ENCODE measurements at places on chromosomes 12 and 14.

DNA sequence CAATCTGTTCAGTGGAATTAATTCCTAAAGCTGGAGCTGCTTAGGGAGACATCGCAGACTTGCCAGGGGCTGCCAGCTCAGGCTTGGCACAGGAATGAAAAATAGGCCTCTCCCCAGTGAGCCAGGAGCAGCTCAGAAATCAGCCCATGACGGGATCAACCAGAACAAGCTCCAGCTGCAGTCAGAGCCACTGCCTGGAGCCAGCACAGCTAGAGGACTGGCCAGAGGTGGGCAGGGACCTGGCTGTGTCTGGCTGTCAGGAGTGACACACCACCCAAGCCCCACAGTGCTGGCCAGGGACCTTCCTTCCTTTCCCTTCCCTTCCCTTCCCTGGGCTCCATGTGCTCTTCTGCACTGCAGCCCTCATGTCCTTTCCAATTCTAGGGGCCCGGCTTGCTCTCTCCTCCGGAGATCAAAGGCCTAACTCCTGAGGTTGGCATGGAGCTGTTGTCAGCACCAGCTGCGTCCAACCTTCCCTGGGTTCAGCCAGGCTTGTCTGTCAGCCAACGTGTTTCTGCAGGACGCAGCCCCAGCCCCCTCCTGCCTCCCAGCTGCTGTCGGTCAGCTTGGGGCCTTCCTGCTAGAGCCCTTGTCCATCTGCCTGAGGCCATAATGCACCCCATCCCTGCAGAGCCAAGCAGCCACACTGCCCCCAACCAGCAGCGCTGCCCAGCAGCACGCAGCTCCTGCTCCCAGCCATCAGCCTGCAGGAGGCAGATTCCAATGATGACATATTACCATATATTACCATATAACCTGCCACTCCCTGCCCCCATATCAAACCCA lies 149.3 kb downstream of the CALM1 start:
- DNase-seq: peak; percentile 91

DNA sequence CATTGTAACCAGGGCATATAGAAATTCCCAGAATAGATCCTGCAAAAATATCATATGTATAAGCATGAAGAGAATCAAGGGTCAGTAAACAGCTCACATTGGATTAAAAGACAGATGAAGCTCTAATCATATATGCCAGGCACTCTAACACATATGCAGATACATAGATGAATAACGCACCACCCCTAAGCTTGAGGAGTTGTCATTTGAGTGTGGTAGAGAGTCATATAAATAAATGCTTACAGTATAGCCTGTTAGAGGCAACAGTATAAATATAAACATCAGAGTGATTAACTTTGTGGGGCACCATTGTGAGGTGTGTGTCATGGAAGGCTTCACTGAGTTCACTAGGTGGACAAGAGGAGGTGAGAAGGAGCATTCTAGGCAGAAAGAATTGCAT lies 346.7 kb upstream of the PRICKLE1 start:
- DNase-seq: no peak

GRCh38 chr14:93629643-93630042 lies 158.6 kb downstream of the PRIMA1 start:
- DNase-seq: no peak

GRCh38 chr12:84842406-84843013 lies 70.1 kb downstream of the SLC6A15 start:
- DNase-seq: no peak

DNA sequence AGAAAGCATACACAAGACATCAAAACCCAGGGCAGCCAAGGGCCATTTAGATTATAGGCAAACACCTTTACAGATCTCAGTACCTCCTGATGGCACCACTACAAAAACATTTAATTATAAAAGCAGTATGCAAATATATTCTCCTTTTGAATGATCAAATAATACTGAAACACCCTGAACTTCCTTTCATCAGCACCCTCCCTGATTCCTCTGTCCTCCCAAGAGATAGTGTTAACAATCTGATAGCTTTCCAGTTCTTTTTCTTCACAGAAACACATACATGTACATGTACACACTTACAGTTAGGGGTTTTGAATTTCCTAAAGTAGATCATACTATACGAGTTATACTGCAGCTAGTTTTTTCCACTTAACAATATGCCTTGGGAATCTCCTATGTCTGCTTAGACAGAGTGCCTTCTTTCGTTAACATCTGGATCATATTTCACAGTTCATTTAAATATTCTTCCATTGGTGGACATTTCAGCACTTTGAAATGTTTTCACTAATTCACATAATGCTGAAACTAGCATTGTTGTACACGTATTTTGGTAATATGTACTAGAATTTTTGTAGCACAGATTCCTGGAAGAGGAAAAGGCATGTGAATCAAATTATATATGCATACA lies 35.2 kb downstream of the TDG start:
- DNase-seq: no peak

DNA sequence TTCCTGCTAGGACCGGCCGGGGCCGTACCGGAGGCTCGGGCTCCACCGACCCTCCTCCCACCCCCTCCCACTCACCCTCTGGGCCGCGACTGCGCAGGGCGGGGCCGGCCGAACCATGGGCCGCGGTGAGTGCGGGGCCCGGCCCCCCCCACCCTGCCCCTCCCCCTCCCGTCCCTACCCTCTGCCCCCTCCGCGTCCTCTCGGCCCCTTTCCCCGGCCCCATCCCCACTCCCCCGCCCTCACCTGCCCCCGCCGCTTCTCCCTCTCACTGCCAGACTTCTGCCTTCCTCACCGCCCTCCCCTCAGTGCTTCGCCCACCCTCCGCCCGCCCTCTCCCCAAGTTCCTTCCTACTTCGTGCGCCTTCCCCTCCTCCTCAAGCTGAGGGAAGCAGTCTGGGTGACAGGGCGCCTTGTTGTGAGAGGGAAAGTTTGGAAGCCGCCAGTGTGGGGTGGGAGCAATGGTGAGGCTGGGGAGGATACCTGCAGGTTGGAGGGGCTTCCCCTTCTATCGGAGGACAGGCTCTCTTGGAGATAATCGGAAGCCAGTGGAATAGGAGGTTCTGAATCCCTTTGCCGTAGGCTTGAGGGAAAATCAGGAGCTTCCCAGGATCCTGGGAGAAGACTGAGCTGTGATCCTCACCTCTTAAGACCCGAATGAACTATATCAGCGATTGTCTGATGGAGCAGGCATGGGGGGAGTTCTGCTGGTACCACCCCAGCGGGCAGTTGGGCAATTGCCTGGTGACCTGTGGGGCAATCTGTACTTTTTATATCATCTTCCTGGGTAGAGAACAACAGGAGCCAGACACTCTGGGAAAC lies 472 bp downstream of the MBD6 start:
- peak; percentile 67 for DNase-seq
